ENCODE measurements at places on chromosomes 3 and 15.

DNA sequence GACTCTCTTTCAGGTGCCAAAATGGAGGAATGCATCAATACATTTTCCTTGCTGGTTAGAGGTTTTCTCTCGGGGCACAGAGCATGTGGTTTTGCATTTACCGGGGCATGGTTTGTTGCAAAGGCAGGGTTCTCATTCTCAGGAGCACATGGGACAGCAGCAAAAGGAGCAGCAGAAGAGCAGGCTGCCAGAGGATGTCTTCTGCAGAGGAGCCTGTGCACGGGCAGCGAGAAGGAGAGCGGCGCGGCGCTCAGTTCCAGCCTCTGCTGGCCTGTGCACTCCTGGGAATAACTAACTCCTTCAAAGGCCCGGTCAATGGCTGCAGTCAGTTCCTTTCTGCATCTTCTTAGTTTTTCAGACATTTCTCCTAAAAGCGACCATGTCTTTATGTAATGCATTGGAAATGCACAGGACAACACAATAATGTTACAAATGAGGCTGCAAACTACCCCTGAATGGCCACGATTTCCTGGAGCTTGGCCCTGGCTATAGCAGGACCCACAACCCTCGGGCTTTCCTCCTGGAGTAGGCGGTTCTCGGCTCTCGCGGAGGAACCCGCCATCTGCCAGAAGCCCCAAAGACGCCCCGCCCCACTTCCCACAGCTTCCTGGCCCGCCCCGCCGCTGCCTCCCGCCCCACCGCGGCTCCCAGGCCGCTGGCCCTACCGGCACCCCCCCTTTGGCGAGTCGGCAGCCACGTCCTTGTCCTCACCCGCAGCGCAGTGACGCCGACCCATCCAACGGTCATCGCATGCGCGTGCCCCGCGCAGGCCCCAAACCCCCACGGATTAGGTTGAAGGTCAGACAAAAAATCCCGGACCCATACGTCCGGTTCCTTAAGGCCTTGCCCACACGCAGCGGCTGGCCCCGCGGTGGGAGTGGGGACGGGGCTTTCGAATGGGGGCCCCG is at the start of gene C3orf62:
TSS of gene C3orf62 (minus strand) at position 758 of the 908 bp plus-strand sequence. CDS start at position 398, 360 bp downstream.
- DNase-seq, result peak; percentile 77

- no peak for DNase-seq
Observed at GRCh38 chr3:51163051-51163450, 222.0 kb upstream of the MANF start.

DNA sequence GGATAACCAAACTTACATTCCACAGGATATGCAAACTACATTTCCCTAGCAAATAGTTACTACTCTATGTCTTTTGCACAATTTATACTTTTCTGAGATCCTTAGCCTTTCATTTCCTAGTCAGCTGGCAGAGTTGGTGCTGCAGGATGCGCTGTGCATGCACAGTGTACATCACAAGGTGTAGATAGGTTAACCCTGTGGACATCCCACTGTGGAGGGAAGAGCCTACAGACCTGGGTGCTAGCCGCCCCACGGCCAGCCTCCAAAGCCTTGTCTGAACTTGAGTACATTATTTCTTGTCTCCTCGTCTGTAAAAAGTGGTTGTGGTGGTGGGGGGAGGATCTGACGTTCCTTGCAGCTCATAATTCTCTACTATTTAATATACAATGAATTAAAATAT is 3.5 kb downstream of the TNFSF10 start:
- no peak for DNase-seq

DNA sequence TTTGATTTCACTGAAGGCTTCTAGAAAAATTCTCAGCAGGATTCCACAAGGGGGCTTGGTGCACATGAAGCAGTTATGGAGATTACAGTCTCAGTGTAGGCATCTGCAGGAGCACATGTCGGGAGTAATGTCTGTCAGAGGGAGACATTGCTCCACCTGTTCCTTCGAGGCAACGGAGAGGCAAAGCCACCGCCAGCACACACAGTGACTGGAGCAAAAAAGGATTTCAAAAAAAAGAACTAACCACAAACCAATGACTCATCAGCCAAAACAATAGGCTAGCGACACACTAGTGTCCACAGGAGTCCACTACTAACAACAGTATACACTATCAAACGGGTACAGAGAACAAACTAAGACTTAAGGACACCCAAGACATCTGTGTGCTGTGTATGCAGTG is 68.9 kb downstream of the NPTN start:
- no peak for DNase-seq

DNA sequence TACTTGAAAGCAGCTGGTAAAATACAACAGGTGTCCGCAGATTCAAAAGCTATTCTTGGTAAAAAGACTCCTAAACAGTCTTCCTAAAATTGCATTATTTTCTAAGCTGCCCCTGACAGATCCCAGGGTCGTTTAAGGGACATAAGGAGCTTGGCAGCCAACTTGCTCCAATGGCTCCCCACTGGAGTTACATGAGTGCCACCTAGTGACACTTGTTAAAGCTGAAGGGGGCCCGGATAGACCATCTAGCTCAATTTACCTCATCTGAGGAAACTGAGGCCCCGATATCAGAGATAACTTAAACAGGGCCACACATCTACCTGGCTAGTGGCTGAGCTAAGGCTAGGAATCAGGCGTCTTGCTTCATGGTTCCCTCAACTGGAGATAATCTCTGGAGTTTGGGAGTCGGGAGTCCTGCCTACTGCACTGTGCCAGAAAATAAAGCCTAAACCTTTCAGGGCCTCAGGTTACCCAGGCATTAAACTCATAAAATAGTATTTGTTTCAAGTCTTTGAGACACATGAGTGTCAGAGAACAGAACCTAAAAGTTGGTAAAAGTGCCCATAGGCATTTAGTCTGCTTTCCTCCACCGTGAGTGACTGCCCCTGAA is 6.5 kb upstream of the TBC1D23 start:
- DNase-seq, result no peak
